ENCODE measurements at places on chromosomes 2 and 18. TPM values are rescaled to one million over a fixed set of nuclear protein-coding genes. Genes with fewer than 3 reads are reported as not detected.
A peak's percentile ranks its signal among the peaks of the same experiment; 100 is the strongest.

The PPP1R1C gene
- total RNA-seq: not detected

The C1QL2 gene
- total RNA-seq: not detected

The RAB31 gene
- 23.3 TPM for total RNA-seq

DNA sequence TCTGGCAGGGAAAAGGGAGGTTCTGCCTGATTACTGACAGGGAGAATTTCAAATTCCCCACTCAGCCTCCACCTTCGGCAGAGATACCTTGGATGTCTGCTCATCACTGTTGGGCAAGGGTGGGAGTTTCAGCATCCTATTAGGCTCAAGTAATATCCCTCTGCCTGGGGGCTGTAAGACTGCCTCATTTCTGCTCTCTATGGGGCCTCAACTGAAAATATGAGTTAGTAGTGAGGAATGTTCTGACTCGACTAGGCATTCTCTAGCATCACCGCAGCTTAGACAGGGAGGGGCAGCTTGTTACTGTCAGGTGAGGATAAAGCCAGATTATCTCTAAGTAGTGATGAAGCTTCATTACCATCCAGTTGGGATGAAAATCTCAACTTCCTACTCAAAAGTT lies 87.7 kb upstream of the LRP1B start:
- DNase-seq: no peak

- no peak for DNase-seq
Measured at GRCh38 chr2:171807119-171807518, 86.9 kb downstream of the SLC25A12 start.

GRCh38 chr2:72149556-72150156 lies 2.0 kb upstream of the CYP26B1 start:
- no peak for DNase-seq

DNA sequence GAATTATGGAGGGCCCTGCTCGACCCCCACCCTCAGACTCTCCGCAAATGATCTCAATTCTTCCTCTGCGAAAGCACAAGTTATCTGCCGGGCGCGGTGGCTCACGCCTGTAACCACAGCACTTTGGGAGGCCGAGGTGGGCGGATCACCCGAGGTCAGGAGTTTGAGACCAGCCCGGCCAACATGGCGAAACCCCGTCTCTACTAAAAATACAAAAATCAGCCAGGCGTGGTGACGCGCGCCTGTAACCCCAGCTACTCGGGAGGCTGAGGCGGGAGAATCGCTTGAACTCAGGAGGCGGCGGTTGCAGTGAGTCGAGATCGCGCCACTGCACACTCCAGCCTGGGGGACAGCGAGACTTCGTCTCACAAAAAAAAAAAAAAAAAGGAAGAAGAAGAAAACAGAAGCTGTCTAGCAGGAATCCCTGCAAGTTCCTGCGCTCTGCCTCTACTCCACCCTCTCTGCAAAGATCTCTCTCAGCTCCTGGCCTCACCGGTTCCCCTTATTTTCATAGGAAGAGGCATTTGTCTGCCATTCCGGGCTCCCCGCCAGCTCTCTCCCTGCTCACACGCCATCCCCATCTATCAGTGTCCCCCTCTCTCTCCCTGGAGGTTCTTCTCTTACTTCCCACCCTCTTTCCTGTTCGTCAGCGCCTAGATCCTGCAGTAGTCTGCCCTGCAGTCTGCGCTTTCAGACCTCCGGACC lies 13.5 kb upstream of the COLEC12 start:
- no peak for DNase-seq

DNA sequence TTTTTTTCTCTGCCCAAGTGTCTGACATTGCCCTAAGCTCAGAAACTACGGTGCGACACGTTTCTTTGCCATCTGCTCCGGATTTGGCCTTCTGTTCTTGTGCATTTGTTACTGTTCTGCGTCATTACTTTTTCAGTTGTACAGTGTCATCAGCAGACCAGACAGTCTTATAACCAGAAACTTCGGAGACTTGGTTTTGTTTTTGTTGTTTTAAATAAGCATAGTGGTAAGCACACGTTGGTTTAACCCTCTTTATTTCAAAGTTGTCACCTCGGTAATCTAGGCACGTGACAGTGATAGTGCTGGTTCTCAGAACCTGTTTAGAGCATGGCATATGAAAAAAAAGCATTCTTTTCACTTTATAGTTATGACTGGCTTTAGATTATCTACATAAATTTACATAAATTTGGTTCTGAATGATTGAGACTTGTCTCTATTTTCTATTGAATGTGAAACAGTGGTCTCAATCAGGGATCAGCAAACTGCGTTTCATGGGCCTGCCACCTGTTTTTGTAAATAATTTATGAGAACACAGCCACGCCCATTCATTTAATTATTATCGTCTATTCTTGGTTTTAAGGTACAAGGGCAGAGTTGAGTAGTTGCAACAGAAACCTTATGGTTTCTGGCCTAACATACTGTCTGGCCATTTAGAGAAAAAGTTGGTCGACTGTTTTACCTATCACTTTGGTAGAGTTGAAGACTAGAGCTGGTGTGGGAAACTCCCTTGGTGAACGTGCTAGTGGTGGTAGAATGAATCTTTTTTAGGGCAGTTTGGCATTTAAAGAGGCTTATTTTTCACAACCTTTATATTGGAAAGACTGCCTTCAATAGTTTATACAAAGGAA lies 106.5 kb downstream of the ZNF532 start:
- peak; percentile 76 for DNase-seq

- DNase-seq: no peak
Measured at GRCh38 chr2:62074233-62074632, 121.7 kb upstream of the B3GNT2 start.

DNA sequence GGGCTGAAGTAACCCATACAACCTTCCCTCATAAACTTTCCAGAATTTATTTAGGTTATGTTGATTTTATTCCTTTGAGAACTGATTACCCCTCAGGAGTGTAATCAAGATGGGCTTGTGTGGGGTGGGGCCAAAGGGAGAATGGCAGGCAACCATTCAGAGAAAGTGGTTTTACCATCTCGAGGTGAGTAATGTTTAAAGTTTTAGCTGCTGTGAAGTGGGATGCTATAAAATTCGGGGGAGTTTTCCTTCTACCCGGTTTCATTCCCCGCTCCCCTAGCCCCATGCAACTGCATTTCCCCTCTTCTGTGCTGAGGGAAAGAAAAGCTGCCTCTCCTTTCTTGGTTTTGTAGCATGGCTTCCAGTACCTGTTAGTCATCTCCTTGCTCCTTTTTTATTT lies 34.7 kb downstream of the MAP4K4 start:
- DNase-seq: no peak

DNA sequence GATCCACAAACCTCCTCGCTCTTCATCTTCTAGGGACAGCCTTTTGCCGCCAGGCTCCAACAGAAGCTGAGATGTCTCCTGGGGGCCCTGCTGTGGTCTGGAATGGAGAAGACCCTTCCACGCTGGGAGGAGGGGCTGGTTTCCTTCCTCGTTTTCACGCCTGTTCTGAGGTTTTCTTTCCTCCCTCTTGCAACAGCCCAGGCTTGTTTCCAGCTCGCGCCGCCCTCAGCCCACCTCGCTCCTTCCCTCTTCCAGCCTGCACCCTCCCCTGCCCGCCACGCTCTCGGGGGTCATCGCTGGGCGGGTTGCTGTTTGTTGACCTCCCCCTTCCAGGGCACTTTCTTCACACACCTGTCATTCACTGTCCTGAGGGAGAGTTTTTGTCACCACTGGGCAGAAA lies 55.4 kb downstream of the VAPA start:
- no peak for DNase-seq

DNA sequence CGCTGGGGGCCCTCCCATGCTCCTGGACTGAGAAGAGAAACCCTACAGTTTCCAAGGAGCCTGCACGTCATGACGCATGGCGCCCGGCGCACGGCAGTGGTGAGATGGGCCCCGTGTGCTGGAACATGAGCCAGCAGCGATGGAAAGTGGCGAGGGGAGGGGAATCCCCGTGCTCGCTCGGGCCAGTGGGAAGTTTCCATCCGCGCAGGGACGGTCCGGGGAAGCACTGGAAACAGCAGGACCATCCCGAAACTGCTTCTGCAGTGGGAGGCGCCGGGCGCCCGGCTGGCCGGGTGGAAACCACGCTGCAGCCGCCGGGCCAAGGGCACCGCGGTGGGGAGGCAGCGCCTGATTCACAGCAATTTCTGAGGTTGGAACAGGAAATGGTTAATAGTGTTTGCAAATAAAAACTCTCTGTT lies 4.9 kb upstream of the PDCD1 start:
- DNase-seq: no peak

- no peak for DNase-seq
Measured at GRCh38 chr2:158969715-158970240, 1.3 kb downstream of the TANC1 start.

DNA sequence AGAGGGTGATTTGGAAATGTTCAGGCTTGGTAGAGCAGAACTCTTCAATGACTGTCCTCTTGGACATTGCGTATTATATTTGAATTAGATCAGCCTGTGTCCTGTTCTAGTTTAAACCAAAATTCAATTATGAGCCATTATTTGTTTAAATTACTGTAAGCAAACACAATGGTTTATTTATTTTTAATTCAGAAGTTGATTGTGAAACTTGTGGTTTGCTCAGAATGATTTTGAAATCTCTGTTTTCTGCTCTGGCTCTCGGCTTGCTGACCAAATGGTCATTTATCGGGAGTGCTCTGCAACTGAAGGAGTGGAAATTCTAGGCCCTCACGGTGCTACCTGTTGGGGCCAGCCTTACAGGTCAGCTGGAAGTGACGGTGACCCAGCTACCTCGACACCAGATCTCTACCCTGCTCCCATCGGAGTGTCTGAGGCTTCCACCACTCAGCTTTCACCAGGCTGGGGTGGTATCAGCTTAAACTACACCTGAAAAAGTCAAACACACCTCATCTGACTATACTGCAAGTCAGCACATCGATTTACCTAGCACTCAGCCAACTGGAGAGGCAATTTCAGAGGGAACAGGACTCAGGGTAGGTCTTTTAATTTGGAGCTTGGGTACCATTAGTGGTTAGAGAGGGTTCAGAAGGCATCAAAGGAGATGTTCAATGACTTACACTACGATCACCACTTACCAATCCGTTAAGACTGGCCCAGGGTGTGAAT lies 36.8 kb upstream of the GPD2 start:
- no peak for DNase-seq

DNA sequence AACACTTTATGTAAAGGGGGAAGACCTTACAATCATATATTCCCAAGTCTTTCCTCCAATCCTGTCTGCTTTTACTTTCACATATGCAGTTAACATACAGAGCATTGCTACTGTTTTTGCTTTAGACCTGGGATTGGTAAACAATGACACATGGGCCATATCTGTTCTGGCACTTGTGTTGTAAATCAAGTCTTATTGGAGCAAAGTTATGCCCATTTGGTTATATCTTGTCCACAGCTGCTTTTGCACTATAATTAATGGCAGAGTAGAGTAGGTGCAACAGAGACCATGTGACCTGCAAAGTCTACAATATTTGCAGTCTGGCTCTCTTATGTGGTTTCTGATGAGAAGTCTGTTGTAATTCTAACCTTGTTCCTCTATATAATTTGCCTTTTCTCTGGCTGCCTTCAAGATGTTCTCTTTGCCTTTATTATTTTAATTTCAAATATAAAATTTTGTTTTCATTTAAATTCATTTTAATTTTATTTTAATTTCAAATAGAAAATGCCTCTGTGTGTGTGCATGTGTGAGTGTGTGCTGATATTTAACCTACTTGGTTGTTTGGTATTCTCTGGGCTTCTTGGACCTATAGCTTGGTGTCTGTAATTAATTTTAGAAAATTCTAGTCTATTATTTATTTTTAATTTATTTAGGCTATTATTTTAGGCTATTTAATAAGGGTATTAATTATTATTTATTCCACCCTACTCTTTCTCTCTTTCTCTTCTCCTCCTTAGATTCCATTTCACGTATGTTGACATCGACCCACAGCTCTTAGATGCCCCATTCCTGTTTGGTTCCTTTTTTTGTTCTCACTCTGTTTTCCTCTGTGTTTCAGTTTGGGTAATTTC lies 16.8 kb upstream of the LPIN1 start:
- DNase-seq: no peak

- DNase-seq: no peak
Measured at GRCh38 chr18:69435000-69435399, 34.3 kb downstream of the DOK6 start.

DNA sequence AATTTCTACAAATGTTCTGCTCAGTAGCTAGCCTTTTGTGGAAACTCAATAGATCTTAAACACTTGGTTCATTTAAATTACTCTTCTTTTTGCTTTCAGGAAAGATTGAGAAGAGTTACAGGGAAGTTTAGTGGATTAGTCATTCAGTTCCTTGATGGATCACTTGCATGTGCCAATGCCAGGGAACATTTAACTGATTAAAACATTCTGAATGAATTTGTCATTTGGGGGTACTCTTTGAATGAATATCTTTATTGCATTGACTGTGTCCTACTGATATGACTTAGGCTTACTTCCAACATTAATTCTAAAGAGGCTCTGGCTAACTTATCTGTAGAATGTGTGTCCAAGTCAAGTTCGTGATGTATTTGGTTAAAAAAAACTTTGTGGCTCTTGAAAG lies 199.8 kb downstream of the PLCL1 start:
- DNase-seq: no peak

GRCh38 chr2:109558076-109558882 lies 55.5 kb downstream of the SEPTIN10 start:
- DNase-seq: no peak

DNA sequence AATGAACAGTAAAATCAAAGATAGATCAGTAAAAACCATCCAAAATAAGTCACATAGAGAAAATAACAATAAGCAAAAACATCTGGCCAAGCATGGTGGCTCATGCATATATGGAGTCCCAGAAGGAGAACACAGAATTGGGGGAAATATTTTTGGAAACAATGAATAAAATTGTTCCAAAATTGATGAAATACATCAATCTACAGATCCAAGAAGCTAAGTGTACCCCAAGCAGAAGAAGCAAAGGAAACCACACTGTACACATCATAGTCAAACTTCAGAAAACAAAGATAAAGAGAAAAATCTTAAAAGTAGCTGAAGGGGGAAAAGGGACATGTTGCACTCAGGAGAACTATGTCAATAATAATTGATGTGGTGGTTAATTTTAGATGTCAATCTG lies 80.4 kb upstream of the RMP24 start:
- no peak for DNase-seq

DNA sequence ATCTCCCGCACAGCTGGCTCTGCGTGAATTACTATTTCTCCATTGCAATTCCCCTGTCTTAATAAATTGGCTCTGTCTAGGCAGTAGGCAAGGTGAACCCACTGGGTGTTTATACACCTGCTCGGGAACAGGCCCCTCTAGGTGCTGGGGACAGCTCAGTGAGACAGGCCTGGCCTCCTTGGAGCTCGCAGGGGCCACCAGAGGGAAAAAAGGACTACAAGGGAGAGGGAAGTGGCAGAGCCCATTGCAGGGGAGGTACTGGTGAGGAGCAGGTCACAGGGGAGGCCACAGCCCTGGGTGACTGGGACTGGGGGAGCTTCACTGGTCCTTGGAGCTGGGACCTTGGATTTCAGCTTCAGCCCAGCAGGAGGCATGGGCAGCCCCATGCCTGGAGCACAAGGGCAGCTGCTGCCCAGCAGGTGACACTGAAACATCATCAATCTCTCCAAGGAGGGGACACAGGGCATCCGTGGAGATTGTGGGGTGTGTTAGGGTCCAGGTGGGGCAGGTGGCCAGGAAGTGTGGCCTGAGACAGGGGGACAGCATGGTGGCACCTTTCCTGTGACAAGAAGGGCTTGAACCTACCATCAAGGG lies 31.2 kb downstream of the NGEF start:
- no peak for DNase-seq

- no peak for DNase-seq
Measured at GRCh38 chr2:36170805-36171204, 184.8 kb upstream of the CRIM1 start.

- DNase-seq: no peak
Measured at GRCh38 chr2:6926071-6926732, 9.0 kb downstream of the RNF144A start.

GRCh38 chr2:126907671-126908070 lies 9.0 kb downstream of the TEX51 start:
- no peak for DNase-seq
